ENCODE measurements at places on chromosomes 4 and X. TPM values are rescaled to one million over a fixed set of nuclear protein-coding genes. Genes with fewer than 3 reads are reported as not detected.

- peak; percentile 100 for DNase-seq
These were observed 52.8 kb downstream of the RBM47 start for GRCh38 chr4:40576651-40577480.

GRCh38 chr4:30718641-30719453 is 1.3 kb upstream of the PCDH7 start:
- no peak for DNase-seq

DNA sequence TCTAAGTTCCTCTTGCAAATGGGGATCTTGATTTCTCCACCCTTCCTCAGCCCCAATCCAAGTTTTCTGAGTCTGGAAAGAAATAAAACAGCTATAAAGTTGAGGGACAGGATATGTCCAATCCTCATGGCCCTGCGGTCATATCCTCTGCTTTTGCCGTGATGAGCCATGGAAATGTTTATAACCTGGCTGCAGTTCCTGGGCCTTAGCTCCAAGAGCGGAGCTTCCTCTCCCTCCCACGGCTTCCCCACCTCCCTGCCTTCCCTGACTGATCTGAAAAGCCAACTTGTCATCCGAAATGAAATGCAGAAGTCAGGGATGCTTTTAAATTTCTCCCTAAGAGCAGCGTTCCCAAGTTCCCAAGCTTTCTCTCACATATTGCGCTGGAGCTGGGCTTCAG is 221.5 kb upstream of the SFRP2 start:
- no peak for DNase-seq

DNA sequence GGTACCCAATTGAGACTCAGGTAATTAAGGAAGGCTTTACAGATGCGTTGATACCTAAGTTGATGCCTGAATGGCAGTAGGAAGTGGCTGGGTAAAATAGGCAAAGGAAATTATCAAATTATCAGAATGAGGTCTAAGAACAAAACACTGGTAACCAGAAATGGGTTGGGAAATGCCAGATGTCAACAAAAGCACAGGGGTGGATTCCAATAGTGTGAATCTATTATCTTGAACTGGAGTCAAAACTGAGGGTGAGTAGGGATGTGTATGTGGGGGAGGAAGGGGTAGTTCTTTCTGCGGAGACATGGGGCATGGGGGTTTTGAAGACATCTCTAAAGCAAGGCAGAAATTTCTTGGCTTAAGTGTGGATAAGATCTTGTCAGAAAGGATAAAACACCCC is 16.0 kb upstream of the SEPTIN6 start:
- no peak for DNase-seq

The TACC3 gene
- polyA plus RNA-seq: 43.7 TPM

- no peak for DNase-seq
These were observed 188.7 kb upstream of the VCX start for GRCh38 chrX:7654316-7654715.

The ABLIM2 gene
- 0.38 TPM for polyA plus RNA-seq

The MAGEA6 gene
- polyA plus RNA-seq: not detected

DNA sequence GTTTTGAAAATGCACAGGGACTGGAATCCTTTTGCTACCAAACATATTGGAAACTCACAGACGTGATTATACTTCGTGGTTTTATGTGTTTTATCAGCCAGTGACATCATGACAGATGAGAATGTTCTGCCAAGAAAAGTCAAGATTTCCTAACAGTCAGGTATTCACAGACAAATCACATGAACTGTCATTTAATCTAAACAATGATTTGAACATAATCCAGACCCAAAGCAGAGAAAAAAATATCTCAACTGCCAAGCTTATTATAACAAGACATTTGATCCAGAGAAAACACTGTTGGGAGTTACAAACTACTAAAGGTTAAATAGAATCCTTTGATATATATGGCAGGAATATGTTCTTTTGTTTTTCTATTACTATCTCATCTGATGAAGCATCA is 635.9 kb upstream of the FRG1 start:
- no peak for DNase-seq

DNA sequence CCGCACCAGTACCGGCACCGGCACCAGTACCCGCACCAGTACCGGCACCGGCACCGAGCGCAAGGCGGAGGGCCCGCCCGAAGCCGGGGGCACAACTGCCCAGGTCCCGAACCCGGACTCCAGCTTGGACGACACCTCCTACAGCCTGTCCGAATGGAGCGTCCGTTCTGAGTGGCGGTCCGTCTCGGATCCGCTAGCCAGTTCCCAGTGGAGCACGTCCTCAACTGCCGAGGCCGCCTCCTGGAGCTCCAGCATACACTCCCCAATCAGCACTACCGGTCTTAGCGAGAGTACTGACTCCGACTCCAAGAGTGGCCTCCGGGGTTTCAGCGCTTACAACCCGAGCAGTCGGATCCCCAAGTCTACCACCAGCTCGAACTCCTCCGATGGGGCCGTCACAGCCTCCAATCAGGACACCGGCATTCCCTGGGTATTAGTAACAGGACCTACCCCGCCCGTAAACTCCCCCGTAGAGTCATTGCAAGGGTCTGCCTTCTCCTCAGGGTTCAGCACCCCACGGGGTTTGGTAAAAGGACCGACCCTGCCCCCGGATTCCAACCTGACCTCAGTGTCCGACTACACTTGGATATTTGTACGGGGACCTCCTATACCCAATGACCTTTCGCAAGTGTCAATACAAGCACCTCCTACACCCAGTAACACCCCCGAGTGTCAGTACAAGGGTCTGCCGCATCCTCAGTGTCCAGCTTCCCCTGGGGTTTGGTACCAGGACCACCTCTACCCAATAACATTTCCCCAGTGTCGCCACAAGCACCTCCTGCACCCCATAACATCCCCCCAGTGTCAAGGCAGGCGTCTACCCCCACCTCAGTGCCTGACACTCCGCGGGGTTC is 721 bp upstream of the MAOA start:
- peak; percentile 26 for DNase-seq

DNA sequence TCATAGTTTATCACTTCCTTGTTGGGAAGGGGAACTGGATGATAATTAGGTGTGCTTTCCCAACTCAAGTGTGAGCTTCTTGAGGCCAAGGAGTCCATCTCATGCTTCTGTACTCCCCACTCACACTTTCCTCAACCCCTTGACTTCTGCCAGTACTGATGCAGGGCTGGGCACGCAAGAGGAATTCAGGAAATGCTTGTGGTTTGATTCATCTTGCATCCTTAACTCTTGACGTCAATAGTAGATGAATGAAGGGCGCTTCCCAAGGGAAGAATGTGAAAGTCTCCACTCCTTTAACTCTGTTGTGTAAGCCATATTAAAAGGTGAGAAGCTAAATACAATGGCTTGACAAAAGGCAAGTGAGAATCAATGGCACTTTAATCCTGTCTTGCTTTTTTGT is 101.8 kb downstream of the AGTR2 start:
- no peak for DNase-seq

DNA sequence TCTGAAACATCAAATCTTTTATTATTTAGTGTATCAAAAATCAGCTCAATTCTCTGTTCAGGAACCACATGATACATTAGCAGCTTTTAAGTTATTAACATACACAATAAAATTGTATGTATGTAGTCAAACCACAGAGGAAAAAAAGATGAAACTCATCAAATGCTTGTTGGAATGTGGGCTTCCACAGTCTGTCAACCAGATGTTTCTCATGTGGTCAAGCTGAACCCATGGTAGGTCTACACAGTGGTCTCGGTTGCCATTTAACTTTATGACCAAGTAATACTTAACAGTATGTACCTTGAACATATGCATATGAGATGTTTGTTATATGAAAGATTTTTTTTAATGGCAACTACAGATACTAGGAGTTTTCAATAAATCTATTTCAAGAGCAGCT is 427.8 kb downstream of the IL15 start:
- no peak for DNase-seq

DNA sequence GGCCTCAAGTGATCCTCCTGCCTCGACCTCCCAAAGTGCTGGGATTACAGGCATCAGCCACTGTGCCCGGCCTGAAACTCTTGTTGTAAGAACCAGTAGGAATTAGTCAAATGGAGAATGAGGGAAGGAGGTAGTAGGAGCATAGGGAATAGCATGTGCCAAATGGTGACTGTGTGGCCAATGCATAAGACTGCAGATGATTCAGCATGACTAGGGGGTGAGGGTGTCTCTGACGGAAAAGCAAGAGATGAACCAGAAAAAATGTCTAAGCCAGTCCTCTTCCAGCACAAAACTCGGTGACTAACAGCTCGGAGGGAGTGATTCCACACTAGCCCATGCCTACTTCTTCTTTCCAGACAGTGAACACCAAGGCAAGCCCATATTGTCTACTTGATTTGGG is 58.2 kb upstream of the DUSP21 start:
- DNase-seq: no peak

- DNase-seq: no peak
These were observed 171.9 kb downstream of the DKK2 start for GRCh38 chr4:106864231-106864630.

The TRIM61 gene
- not detected for polyA plus RNA-seq

GRCh38 chr4:2878346-2878745 is 34.7 kb downstream of the ADD1 start:
- no peak for DNase-seq

The SNX25 gene
- 0.31 TPM for polyA plus RNA-seq

DNA sequence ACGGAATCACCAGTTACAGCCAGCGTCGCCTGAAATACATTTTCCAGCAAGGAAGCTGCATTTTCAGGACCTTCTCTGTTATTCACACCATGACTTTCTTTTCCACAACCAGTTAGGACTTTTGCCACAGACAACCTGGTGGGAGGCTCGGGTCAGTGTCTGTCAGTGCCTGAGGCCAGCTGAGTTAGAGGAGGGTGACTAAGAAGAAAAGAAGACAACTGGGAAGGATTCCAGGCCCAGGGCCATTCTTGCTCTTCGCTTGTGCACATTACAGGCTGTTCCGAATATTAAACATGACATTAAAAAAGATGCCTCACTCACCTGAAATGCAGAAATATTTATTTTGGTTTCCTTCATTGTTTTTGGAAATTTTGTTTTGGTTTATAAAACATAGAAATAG is 21.4 kb upstream of the CENPU start:
- DNase-seq: no peak

- no peak for DNase-seq
These were observed 895.5 kb upstream of the EPHA5 start for GRCh38 chr4:66565801-66566200.

- DNase-seq: no peak
These were observed 213.5 kb downstream of the VEGFC start for GRCh38 chr4:176579226-176579625.

DNA sequence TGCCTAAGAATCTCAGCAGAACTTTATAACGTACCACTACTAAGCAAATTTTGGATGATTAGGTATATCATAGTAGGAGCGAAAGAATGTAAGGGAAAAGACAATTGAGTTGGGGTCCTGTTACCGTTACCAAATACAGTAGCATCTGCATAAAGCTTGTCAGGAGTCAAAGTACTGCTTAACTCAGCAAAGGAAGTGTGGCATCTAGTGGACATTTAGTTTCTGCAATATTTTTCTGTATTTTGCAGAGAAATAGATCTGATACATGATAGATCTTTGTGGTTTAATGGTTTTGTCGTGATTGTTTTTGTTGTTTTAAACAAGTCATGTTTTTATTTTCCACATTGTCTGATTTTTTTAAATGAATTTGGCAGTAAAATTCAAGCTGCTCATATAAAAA is 81.0 kb upstream of the SMARCAD1 start:
- no peak for DNase-seq

DNA sequence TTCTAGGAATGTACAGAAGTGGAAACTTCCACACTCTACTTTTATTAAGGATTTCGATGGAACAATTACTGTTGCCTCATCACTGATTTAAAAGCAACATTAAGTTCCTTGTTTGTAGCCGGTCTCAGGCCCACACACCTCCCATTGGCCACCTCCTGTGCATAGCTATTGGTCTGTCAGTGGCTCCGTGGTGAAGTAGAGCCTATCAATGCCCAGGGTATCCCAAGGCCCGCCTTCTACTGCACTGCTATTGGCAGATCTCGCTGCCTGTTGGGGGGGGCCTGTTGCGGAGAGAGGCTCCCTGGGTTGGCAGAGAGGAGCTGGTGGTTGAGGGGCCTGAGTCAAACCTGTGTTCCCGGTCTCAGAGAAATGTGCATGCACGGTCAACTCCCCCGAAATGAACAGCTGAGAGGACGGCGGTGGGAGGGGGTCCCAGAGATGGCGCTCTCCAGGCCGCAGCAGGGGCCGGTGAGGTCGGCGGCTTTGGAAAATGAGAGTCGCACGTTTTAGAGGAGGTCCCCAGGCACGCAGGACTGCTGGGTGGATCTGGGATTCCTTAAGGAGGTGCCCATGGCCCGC is 4.9 kb upstream of the ARAF start:
- DNase-seq: peak; percentile 92

The MGARP gene
- 0.19 TPM for polyA plus RNA-seq

The GLRA3 gene
- not detected for polyA plus RNA-seq

The PTCHD1 gene
- not detected for polyA plus RNA-seq

- DNase-seq: peak; percentile 13
These were observed 2.8 kb upstream of the TLR8 start for GRCh38 chrX:12903646-12904045.

DNA sequence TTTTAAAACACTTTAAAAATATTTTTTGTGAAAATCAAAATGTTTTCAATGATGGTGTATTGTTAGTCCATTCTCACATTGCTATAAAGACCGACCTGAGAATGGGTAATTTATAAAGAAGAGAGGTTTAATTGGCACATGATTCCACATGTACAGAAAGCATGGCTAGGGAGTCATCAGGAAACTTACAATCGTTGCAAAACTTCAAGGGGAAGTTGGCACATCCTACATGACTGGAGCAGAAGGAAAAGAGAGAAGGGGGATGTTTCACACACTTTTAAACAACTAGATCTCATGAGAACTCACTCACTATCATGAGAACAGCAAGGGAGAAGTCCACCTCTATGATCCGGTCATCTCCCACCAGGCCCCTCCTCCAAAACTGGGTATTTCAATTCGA is 110.7 kb downstream of the TMEM47 start:
- DNase-seq: no peak

GRCh38 chr4:8263397-8263796 is 6.2 kb upstream of the HTRA3 start:
- no peak for DNase-seq

DNA sequence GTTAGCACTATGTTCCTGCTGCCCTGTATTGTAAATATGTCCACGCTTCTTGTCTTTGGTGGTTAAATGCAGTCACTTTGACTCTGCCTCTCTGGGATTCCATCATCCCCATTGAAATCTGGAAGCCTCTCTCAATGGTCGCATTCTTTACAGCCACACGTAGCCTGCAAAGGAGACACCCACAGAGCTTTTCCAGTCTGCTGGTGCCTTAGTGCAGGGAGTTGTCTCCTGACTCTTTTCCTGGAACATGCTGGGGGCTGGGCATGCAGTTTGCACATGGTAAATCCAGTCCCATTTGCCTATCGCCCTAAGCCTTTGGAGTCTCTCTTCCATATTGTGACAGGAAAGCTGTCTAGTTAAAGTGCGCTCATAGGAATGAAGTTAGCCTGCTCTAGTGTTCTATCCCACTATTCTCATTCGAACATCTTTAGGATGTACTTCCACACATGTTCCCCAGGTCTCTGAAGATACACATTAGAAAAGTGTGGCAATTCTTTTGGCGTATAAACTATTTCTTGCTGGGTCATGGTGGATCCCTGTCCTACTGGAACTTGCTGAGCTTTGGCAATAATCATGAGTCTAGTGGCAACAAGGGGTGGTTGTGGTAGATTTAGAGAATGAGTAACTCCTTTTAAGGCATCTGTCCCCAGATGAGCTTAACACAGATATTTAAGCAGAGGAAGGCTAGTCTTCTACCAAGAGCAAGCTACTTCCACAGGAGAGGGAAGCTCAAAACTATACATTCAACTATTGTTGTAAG is 33.7 kb downstream of the COQ2 start:
- DNase-seq: peak; percentile 12

GRCh38 chr4:13539047-13539618 is 5.2 kb downstream of the NKX3-2 start:
- no peak for DNase-seq

All from CD14-positive monocyte (primary cell).